A549 (cell line): ENCODE measurements at places on chromosomes 11 and 22. TPM values are rescaled to one million over a fixed set of nuclear protein-coding genes. Genes with fewer than 3 reads are reported as not detected.

GRCh38 chr11:32139896-32140520, 49.1 kb downstream of the RCN1 start:
- DNase-seq = no peak

The YPEL1 gene
- 0.07 to 0.36 TPM (median 0.22 TPM) in 3 replicates for polyA plus RNA-seq

GRCh38 chr11:8206251-8207079, 37.6 kb upstream of the RIC3 start:
- DNase-seq = no peak

- DNase-seq = no peak
Measured at GRCh38 chr22:21033895-21034294, 1.5 kb upstream of the SLC7A4 start.

- no peak for DNase-seq
Measured at GRCh38 chr11:27912916-27913315, 195.0 kb downstream of the KIF18A start.

DNA sequence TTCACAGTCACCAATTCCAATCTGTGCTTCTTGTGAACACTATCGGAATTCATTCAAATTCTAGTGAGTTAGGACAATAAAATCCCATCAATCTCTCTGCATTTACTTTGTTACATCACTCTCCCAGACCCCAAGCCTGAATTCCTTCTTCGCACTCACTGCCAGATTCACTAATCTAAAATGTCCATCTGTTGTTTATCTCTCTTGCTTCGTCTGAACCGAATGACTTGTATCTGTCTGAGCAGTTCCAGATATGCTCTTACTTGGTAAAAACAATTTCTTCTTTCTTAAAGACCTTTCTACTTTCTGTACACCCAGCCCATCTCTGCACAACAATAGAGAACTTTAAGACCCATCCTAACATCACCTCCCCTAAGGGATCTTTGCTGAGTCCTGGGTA, 7.0 kb downstream of the MMP10 start:
- no peak for DNase-seq

GRCh38 chr22:28137036-28137435, 218.0 kb upstream of the PITPNB start:
- no peak for DNase-seq

The PDE2A gene
- polyA plus RNA-seq = 0.62 to 1.4 TPM (median 0.94 TPM) in 3 replicates

- no peak for DNase-seq
Measured at GRCh38 chr22:36196254-36197064, 5.2 kb downstream of the APOL4 start.

GRCh38 chr11:95466416-95466815, 235.4 kb upstream of the SESN3 start:
- no peak for DNase-seq
